ENCODE measurements at places on chromosomes 16 and 17.

- no peak for DNase-seq
Measured at GRCh38 chr17:76384987-76385891, 830 bp downstream of the SPHK1 start.

- DNase-seq, result no peak
Measured at GRCh38 chr16:26111900-26112299, 420.1 kb downstream of the HS3ST4 start.

GRCh38 chr17:73522107-73522506, 122.1 kb downstream of the SDK2 start:
- no peak for DNase-seq

- DNase-seq, result no peak
Measured at GRCh38 chr16:69859105-69859989, 91.8 kb upstream of the CLEC18A start.

GRCh38 chr17:78645421-78646295, 68.5 kb upstream of the DNAH17 start:
- no peak for DNase-seq

GRCh38 chr17:80376531-80376930, 38.4 kb upstream of the ENDOV start:
- DNase-seq, result no peak

- DNase-seq, result no peak
Measured at GRCh38 chr17:63185420-63185819, 219.4 kb downstream of the TANC2 start.

DNA sequence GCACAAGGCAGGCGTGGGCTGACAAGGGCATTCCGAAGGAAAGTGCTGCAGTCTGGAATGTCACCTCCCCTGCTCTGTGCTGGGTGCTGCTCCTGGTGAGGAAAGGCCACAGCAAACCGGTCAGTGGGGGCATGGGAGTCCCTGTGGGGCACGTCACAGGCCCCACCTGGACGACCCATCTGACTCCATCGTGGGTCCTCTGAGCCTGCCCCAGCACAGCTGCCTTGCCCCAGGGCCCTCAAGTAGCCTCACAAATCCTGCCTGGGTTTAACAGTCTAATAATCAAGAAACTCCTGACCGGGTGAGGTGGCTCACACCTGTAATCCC, 2.8 kb upstream of the MYO15B start:
- no peak for DNase-seq

- DNase-seq, result no peak
Measured at GRCh38 chr17:28573040-28573380, 1.7 kb upstream of the PIGS start.

DNA sequence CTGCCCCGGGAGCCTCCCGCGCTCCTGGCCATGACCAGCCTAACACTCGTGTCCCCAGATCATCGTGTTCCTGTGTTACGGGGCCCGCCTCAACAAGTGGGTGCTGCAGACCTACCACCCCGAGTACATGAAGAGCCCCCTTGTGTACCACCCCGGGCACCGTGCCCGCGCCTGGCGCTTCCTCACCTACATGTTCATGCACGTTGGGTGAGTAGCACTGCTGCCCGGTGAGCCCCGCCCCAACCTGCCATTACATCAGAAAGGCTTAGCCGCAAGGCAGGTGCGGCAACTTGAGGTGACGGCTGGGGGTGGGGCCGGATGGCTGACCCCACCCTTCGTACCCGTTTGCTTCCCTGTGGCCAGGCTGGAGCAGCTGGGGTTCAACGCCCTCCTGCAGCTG, 1.4 kb downstream of the RHBDL1 start:
- DNase-seq, result no peak

DNA sequence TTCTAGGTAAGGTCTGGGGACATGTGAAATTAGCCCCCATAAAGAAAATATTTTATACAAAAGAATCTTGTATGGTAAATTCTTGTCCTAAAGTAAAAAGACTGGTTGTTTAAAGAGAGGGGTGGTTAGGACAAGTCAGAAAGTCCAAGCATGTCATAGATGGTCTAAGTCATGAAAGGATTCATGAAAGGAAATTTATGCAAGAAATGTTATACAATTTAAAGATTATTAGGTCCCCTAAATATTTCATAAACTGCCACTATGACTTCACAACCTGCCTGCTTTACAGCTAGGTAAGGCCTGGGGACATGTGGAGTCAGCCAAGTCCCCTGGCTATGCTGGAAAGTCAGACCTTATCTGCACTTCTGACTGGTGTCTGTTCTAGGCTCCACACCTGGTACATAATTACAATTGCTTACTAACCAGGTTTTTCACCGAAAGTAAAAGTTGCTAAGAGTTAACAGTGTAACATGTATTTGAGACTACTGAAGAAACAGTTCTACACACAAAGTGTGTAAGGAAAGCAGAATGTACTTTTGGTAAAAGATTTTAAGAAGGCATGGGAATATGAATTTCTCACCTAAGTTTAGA, 17.0 kb downstream of the N4BP1 start:
- DNase-seq, result no peak

- DNase-seq, result no peak
Measured at GRCh38 chr16:278863-279366, 1.5 kb upstream of the ARHGDIG start.

GRCh38 chr17:77836557-77837041, 121.9 kb upstream of the TNRC6C start:
- DNase-seq, result no peak

GRCh38 chr16:54475019-54475601, 188.5 kb upstream of the IRX3 start:
- DNase-seq, result no peak

DNA sequence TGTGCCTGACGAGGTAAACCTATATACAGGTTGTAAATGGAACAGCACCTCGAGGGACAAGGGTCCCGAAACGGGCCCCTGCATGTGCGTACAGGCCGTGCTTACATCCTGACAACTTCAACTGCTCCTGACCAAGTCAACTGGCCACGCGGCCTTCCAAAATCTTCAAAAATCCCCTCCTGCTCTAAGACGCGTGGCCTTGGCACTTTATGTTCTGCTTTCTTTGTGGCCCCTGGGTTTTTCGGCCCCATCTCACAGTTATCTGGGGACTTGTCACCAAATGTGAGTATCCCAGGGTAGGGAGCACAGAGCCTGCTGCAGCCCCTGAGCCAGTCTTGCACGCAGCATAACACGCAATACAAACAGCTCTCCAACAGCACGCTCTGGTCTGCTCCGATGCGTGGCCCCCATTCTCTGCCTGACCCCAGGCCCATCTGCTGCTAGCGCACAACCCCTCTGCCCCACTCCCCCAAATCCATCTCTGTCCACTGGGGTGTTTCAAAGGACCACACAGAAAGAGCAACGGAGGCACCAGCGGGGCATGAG, 659 bp downstream of the RPH3AL start:
- no peak for DNase-seq

- DNase-seq, result no peak
Measured at GRCh38 chr17:17420561-17421269, 56.1 kb upstream of the MED9 start.

- no peak for DNase-seq
Measured at GRCh38 chr17:44878627-44879221, 20.5 kb downstream of the EFTUD2 start.

- no peak for DNase-seq
Measured at GRCh38 chr17:29016345-29017210, 10.7 kb upstream of the SEZ6 start.

GRCh38 chr16:50248845-50249244, 17.5 kb upstream of the ADCY7 start:
- no peak for DNase-seq

- DNase-seq, result no peak
Measured at GRCh38 chr16:27538528-27538927, 11.2 kb downstream of the GTF3C1 start.

- no peak for DNase-seq
Measured at GRCh38 chr16:11233727-11234376, 22.2 kb downstream of the SOCS1 start.

DNA sequence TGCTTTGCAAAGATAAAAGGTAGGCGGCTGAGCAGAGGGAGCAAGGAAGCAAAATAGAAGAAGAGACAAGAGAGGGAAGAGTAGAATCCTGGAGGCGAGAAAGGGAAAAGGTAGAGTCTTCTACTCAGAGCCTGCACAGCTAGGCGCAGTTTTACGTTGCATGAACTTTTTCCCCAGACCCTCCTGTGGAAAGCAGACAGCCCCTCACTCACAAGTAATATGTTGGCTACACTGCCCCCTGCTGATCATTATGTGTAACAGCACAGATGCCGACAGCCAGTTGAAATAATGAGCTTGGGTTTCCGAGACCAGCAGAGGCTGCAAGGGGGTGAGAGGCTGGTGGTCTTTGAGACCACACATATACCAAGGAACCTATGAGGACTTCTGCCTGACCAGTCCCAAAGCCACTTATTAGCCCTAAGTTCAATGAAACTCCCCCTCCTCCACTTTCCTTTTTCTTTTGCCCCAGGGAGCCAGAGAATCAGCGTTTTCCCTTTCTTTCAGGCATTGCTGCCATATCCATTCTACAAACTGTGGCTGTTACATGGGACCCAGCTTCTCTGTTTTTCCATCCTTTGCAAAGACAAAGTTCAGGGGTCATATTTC, 22.5 kb upstream of the CMTR2 start:
- DNase-seq, result no peak

DNA sequence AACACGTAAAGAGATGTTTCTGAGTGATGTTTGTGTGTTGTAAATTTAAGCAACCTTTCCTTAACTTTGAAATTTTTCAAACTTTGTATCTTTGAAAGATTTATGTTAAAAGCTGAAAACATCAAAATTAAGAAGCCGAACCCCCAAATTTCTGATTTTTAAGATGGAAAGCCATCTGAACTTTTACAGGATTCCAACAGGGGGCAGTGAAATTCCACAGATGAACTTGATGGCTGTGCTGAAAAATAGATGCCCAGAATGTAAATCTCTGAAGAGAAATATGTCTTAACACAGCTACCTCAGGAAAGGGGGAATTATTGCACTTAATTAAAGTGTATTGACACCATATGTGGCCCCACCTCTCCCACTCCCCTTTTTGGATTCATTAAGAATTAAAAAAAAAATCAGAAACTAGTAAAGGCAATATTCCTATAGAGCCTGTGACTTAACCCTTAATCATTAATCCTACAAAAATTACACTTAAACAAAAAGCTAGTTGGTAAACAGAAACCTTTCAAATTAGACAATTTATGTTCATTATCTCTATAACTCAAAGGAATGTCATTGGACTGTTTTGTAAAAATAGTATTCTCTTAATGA, 597.9 kb downstream of the KCNJ2 start:
- no peak for DNase-seq

DNA sequence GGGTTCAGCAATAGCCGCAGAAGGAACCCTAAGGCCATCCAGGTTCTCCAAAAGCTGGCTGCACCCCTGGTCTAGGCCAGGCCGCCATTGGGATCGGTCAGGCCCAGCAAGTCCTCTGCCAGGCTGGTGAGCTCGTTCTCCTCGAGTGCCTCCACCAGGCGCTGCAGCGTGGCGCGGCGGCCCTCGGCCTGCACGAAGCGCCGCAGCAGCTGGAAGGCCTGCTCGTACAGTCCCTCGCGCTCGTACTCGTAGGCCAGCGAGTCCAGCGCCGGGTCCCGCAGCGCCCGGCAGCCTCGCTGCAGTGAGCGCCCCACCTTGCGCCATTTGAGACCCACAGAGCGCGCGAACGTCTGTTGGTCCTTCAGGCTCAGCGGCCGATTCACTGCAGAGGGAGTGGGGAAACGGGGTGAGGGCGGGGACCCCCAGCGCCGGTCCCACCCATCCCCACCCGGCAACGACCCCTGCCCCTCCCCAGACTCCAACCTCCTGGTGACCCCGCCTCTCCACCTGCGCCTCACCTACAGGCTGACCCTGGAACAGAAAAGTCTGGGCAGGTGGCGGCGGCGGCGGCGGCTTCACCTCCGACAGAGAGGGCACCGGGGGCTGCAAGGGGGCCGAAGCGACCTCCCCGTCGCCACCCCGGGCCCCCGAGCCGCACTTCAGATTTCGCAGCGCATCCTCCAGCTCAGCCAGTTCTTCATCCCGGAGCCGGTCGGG, 3.9 kb upstream of the B3GNT9 start:
- DNase-seq, result no peak

DNA sequence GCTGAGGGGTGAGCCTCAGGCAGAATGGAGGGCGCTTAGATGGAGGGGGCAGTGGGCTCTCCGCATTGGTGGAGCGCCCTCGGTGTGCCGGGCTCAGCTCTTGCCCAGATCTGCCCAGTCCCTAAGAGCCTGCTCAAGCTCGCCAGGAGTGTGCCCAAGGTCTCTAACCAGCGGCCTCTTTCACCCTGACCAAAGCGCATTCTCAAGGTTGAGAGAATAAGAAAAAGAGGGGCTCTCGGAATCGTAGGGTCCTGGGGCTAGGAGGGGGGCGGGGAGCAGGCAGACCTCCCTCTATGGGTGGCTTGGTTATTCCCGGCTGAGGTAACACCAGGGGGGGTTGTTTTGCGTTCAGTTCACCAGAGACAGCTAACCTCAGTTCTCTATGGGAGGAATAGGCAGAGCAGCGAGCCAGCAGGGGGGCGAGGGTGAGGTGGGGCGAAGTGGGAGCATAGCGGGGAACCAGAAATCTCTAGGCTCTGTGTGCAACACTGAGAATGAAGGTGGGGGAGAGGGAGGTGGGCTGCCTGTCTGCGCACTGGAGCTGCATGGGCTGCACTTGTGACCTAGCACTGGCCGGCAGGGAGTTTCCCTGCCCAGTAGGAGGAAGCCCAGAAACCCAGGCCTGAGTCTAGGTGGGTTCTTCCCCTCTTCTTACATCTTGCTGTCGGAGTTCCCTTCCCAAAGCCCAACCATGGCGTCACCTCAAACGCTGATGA, 3.0 kb downstream of the TMEM132E start:
- no peak for DNase-seq

- no peak for DNase-seq
Measured at GRCh38 chr17:79991924-79992648, 43.6 kb downstream of the TBC1D16 start.

DNA sequence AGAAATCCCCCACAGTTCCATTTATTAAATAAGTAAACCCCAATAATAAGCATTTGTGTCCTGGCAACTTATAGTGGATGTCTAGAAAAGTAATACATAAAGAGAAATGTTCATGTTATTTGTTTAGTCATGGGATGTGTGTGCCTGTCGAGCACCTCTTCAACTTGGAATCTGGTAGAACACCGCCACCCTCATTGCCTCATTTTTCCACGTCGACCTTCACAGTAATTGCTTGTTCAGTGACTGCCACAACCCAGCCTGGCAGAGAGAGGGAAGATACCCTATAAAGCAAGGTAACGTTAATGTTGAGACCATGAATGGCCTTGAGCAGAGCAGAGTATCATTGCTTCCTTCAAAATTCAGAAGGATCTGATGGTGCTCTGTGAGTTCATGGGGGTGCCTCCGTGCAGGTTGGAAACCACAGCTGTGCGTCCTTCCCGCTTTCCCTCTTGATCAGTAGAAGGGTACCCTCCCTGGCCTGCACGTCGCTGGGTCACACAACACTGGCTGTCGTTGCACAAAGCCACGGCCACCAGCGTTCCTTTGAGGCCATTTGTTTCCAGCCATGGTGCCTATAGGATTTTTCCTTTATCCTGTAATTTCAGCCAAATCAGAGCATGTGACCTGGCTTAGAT, 3.7 kb upstream of the DNASE1 start:
- no peak for DNase-seq
